ENCODE measurements at places on chromosomes 12 and 14. TPM values are rescaled to one million over a fixed set of nuclear protein-coding genes. Genes with fewer than 3 reads are reported as not detected.

DNA sequence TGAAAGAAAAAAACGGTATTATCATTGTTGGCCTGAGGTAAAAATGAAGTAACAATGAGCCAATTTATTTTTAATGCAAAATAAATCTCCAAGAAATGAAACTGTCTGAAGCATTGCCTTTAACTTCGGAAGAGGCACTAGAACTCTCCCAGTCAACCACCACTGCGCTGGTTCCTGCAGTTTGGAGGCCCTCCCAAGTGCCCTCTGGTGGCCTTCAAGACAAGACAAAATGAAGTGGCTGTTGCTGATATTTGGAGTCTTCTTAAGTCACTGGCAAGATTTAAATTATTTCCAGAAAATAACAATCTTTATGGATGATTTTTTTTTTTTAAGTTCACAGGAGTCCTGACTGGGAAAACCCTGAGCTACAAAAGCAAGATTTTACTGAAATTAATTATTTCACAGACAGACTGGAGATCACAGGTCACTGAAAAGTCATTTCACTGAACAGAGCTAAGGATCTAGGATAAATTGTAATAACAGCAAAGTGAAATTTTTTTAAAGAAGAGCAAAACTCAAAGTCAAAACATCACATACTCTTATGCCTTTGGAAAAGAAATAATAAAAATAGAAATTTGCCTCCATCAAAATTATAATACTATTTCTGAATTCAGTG lies 58.2 kb downstream of the DICER1 start:
- peaks cover 15% of the 10 kb centered on the region for H3K36me3 ChIP-seq
- H3K4me1 ChIP-seq, result peaks cover 23% of the 10 kb centered on the region
- no peak for DNase-seq

DNA sequence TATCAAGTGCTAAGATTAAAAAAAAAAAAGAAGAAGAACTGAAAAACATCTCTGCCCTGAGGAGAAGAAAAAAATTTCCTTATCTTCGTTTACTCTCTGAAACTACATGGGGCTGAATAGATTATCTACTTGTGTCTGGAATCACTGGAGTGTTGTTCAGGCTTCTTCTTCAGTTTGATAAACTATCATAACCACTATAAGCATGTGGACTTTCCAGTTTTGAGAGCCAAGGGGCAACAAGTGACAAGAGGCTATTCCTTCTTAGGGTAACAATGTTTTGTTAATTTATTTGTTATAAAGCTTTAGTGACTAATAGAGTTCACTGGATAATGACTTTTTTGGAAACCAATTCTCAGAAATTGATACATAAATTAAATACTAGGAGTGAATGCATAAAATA lies 19.9 kb upstream of the RASSF8 start:
- no peak overlapping the region for H3K27ac ChIP-seq
- no peaks in the 10 kb centered on the region for H3K36me3 ChIP-seq
- H3K4me1 ChIP-seq, result no peaks in the 10 kb centered on the region
- peaks cover 4% of the 10 kb centered on the region for H3K27me3 ChIP-seq

- peak overlapping the region; percentile 19 for H3K27ac ChIP-seq
- H3K27me3 ChIP-seq, result no peaks in the 10 kb centered on the region
- H3K4me3 ChIP-seq, result no peak overlapping the region
Measured at GRCh38 chr12:106341086-106341877, 16.3 kb upstream of the POLR3B start.

GRCh38 chr14:52349731-52350130 lies 35.6 kb downstream of the PTGER2 start:
- peaks cover 35% of the 10 kb centered on the region for H3K4me1 ChIP-seq
- no peak overlapping the region for H3K4me3 ChIP-seq
- no peak for DNase-seq
- peak overlapping the region; percentile 93 for H3K27ac ChIP-seq

The CIROP gene
- total RNA-seq, result not detected

DNA sequence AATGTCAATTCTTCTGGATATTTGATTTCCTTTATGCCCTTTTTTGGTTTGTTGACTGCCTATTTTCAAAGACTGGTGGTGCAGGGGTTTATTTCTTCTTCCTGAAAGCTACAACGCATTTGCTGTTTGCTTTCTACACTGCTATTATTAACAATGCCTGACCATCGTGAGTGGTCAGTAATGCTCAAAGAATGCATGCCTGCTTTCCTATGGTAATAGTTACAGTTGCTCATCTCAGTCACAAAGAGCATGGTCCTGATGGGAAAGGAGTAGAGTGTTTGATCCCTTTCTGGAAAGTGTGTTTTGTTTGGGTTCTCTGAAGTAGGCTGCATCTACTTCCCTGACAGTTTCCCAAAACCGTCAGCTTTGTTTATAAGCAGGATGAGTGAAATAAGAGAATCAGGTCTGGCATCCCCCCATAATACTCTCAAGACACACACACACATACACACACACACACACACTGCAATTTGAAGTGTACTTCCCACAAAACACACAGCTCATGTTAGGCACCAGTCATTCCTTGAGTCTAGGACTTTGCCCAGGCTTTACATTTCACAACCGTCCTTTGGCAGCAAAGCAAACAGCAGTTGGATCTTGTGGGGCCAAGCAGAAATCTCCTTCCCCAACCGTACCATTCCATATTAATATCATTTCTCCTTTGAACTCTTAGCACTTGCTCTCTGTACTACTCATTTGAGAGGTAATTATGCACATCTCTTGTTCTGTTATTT lies 56.6 kb downstream of the SUDS3 start:
- H3K27ac ChIP-seq, result no peak overlapping the region
- H3K4me1 ChIP-seq, result no peaks in the 10 kb centered on the region
- no peak overlapping the region for H3K4me3 ChIP-seq
- DNase-seq, result no peak
- H3K36me3 ChIP-seq, result no peaks in the 10 kb centered on the region
- H3K27me3 ChIP-seq, result no peaks in the 10 kb centered on the region

DNA sequence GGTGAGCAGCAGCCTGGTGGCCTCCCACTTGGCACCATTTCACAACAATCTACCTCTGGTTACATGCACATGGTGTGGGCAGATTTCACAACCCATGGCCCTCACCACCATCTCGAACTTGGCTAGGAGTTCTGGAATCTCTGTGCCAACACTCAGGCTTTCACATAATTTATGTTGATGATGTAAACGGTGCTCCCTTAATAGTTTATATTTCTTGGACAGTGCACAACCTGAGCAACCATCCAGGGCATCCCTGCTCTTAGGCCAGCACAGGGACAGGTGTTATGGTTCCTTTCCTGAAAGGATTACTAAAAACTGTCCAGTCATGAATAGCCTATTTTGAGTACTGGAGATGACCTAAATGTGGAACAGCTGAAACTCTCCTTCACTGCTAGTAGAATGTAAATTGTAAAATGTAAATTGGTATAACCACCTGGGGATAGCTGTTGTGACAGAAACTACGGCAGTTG lies 28.6 kb downstream of the ABCB9 start:
- H3K27ac ChIP-seq, result no peak overlapping the region
- no peak overlapping the region for H3K4me3 ChIP-seq
- H3K36me3 ChIP-seq, result no peaks in the 10 kb centered on the region
- no peaks in the 10 kb centered on the region for H3K27me3 ChIP-seq

- peaks cover 4% of the 10 kb centered on the region for H3K36me3 ChIP-seq
- peaks cover 3% of the 10 kb centered on the region for H3K4me1 ChIP-seq
- no peaks in the 10 kb centered on the region for H3K27me3 ChIP-seq
- no peak for DNase-seq
- no peak overlapping the region for H3K27ac ChIP-seq
- no peak overlapping the region for H3K4me3 ChIP-seq
Measured at GRCh38 chr14:77902811-77903210, 102.9 kb downstream of the ADCK1 start.

The MYF6 gene
- not detected for total RNA-seq

DNA sequence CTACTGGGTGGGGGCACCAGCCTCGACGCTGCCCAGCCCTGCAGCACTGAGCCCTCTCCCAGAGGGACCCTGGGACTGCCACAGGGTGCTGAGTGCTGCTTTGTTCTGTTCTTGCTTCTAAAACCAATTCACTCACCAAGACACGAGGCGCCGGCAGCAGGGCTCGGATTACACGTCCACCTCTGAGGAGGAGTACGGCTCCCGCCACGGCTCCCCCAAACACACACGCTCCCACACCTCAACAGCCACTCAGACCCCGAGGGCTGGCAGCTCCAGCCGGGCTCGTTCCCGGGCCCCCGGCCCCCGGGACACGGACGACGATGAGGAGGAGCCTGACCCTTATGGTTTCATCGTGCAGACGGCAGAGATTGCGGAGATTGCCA lies 24.3 kb downstream of the CEP170B start:
- no peak for DNase-seq

GRCh38 chr12:8584004-8584403 lies 28.7 kb downstream of the AICDA start:
- H3K27me3 ChIP-seq, result peaks cover 22% of the 10 kb centered on the region
- peaks cover 6% of the 10 kb centered on the region for H3K36me3 ChIP-seq
- no peak overlapping the region for H3K4me3 ChIP-seq
- peaks cover 9% of the 10 kb centered on the region for H3K4me1 ChIP-seq
- H3K27ac ChIP-seq, result no peak overlapping the region
- no peak for DNase-seq

The SYT1 gene
- total RNA-seq, result not detected

The B3GNT4 gene
- not detected for total RNA-seq

- H3K27ac ChIP-seq, result no peak overlapping the region
- no peak overlapping the region for H3K4me3 ChIP-seq
- H3K36me3 ChIP-seq, result peaks cover 2% of the 10 kb centered on the region
- peaks cover 10% of the 10 kb centered on the region for H3K27me3 ChIP-seq
- no peaks in the 10 kb centered on the region for H3K4me1 ChIP-seq
- no peak for DNase-seq
Measured at GRCh38 chr12:82609234-82609914, 77.3 kb upstream of the TMTC2 start.
